ENCODE measurements at places on chromosomes 4 and X.

GRCh38 chr4:14272206-14272605, 644.7 kb upstream of the BOD1L1 start:
- no peak for DNase-seq

GRCh38 chr4:727576-727975, 21.9 kb downstream of the PCGF3 start:
- no peak for DNase-seq

DNA sequence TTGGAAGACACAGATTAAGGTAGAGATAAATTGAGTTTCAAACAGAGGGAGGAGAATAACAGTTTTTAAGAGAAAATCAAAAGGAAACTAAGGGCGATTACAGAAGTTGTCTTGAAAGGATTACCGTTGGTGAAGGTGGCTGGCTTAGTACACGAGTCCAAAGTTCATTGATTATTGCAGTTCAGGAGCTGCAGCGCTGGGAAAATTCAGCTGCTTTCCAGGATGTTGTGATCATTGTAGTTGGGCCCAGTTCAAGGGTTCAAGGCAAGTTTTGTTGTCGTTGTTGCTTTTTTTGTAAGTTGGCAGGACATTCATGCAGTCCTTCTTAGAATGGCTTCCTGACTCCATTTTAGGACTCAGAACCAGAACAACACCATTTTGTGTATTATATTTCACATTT, 461.7 kb downstream of the RAPGEF2 start:
- DNase-seq: no peak

DNA sequence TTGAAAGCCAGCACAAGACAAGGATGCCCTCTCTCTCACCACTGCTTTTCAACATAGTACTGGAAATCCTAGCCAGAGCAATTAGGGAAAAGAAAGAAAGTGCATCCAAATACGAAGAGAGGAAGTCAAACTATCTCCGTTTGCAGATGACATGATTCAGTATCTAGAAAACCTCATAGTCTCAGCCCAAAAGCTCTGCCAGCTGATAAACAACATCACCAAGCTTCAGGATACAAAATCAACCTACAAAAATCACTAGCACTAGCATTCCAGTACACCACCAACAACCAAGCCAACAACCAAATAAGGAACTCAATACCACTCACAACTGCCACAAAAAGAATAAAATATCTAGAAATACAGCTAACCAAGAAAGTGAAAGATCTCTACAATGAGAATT, 38.6 kb downstream of the COX7B2 start:
- no peak for DNase-seq

DNA sequence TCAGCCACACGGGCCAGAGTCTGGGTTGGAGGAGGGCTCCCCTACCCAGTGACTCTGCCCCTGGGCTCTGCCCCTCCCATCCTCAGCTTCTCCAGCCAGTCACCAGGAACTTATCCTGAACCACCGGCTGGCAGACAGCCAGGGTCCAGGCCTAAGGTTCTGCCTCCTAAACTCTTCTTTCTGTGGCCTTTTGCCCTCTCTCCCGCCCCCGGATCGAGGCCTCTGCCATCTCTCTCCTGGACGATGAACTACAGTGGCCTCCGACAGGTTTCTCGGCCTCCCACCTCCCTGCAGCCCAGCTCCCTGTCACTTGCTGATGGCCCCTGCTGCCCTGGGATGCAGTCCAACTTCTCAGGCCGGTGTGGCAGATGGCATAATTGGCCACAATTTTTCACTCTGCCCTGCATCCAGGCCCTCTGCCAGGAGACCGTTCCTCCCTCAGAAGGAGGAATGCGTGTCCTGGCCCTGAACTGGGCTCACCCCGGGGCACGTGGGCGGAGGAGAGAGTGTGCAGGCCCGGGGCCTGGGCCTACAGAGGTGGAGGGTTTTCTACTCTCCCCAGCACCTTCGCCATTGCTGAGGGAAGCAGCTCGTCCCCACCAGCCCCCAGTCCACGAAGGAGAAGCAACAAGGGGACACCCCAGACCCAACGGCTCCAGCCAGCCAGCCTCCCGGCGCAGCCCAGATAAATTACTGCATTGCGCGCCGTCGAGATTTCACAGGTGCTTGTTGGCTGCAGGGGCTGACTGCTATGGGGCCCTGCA, 81.9 kb upstream of the LRPAP1 start:
- no peak for DNase-seq

GRCh38 chr4:1714303-1715001, 2.3 kb upstream of the SLBP start:
- DNase-seq: no peak

- DNase-seq: no peak
These were observed 31.5 kb downstream of the BLOC1S4 start for GRCh38 chr4:6747294-6748051.

DNA sequence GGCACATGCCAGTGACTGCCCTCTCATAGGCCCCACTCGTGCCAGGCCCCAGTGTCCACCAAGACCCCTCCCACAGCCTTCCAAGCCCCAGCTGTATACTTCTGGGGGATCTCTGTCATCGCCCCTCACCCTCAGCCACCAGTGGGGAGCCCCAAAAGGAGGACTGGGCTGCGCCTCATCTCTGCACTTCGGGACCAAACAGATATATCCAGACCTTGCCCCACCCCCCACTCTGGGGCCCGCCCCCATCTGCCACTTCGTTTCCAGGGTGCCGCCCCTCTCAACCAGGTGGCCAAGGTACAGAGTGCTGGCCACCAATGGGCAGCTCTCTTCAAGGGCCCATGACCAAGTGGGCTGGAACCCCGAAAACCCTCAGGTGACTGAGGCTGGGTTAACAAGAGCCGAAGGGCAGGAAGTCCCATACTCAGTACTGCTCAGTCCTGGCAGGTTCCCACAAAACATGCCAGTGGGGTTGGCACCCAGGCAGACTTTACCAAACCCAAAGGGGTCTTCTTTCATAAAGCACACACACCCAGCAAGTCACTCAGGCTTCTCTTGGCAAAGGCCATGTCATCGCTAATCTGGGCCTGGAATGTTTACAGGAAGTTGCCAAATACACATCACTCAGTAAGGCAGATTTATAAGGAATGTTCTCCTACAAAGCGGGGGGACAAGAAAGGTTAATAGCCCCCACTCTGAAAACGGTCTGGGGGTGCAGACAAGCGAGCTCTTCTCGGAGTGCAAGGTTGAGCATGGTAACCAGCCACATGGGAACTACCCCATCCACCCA, 4.4 kb downstream of the ZFYVE28 start:
- DNase-seq: no peak

DNA sequence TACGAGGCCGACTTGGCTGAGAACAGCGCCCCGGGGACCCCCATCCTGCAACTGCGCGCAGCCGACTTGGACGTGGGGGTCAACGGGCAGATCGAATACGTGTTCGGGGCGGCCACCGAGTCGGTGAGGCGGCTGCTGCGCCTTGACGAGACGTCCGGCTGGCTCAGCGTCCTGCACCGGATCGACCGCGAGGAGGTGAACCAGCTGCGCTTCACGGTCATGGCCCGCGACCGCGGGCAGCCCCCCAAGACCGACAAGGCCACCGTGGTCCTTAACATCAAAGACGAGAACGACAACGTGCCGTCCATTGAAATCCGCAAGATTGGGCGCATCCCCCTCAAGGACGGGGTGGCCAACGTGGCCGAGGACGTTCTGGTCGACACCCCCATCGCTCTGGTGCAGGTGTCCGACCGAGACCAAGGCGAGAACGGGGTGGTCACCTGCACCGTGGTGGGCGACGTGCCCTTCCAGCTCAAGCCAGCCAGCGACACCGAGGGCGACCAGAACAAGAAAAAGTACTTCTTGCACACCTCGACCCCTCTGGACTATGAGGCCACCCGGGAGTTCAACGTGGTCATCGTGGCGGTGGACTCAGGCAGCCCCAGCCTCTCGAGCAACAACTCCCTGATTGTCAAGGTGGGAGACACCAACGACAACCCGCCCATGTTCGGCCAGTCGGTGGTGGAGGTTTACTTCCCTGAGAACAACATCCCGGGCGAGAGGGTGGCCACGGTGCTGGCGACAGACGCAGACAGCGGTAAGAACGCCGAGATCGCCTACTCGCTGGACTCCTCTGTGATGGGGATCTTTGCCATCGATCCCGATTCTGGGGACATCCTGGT, 2.4 kb downstream of the PCDH7 start:
- no peak for DNase-seq

- peak; percentile 89 for DNase-seq
These were observed 75.4 kb downstream of the TMEM131L start for GRCh38 chr4:153541456-153542096.

DNA sequence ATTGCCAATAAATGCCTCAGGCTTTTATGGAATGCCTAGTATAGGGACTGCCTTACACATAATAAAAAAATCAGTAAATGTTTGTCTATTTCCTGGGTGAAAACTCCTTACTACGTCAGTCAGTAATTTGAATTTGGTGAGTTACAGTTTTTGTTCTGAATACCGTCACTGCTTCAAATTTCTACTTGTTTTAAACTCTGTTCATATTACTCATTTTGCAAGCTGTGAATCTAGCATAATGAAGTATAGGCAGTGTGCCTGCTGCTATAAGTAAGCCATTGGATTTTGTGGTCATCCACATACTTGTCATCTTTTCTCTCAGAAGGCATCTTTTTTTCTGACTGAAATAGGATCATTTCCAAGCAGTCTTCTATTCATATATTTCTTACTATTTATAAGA, 43.1 kb downstream of the SYNPO2 start:
- no peak for DNase-seq

DNA sequence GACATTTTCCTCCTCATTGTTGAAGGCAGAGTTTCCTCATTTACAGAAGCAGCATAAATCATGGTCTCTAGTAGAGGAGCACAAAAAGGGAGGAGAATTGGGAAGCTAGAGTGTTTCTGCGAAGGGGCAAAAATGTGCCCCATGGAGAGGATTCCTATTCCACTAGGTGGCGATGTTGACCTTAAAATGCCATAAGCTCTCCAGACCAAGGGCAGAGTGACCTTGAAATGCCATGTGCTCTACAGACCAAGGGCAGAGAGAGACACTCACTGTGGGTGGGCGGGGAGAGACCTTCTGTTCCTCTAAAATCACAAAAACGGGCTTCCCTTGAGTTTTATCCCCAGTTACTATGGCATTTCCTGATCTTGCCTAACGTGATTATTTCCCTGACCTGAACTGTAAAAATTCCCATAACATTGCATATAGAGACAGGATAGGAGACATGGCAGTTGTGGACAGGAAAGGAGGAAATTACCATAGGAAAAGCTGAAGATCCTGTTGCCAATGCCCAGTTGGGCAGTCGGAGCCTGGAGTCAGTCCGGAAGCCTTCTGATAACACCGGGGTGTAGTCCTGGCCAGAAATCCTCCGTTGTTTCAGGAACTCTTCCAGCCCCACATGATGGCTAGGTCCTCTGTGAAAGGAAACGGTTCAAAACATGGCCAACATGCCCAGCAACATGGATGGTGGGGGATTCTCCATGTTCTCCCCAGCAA, 567.7 kb downstream of the MAGEB5 start:
- DNase-seq: no peak

DNA sequence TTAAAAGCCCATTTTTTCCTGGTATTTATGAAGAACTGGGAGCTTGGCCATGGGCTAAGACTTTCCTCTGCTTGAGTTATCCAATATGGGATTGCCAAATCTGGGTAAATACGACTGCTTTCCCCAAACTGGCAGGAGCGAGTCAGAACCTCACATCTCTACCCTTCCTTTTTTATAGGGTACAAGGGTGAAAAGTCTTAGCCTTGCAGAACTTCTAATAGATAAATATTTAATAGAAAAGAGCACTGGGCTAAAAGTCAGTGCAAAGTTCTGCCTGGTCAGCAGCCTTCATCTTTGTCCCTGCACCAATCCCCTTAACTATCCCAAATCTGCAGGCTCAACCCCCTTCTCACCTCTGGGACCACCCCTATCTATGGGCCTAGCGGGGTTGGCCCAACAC, 61.6 kb upstream of the ACSL1 start:
- no peak for DNase-seq

DNA sequence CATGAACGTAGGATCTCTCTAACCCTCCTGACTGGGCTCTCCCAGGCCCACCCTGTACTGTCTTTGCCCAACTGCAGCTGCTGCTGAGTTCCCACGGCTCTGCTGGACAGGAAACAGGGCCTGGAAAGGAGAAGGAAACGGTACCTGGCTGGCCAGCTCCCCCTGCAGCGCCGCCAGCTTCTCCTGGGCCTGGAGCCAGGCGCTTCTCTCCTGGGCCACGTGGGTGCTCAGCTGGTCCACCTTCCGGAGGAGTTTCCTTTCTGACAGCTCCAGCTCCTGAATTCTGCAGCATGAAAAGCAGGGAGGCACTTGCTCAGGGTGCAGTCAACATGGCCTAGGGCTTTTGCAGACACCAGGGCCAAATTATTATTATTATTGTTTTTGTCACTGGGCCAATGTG, 6.5 kb downstream of the C4orf50 start:
- no peak for DNase-seq

GRCh38 chrX:38560776-38561125, 591 bp upstream of the TSPAN7 start:
- no peak for DNase-seq

- DNase-seq: no peak
These were observed 61.8 kb downstream of the RHOH start for GRCh38 chr4:40258627-40259026.

DNA sequence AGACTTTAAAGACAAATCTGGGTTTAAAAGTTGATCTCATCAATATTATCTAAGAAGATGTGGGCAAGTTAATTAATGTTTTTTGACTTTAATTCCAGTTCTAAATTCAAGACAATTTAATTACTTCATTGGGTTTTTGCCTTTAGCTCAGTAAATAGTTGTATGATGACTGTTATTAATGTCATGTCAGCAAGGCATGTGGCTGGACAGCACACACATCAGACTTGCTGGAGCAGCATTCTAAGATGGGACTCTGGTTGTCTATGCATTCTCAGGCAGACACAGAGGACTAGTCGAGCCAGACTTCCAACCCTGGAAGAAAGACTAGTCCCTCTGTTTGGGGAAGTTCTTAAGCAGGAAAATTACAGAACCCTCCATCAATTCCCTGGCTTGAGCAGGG, 180.7 kb upstream of the GK2 start:
- DNase-seq: no peak

DNA sequence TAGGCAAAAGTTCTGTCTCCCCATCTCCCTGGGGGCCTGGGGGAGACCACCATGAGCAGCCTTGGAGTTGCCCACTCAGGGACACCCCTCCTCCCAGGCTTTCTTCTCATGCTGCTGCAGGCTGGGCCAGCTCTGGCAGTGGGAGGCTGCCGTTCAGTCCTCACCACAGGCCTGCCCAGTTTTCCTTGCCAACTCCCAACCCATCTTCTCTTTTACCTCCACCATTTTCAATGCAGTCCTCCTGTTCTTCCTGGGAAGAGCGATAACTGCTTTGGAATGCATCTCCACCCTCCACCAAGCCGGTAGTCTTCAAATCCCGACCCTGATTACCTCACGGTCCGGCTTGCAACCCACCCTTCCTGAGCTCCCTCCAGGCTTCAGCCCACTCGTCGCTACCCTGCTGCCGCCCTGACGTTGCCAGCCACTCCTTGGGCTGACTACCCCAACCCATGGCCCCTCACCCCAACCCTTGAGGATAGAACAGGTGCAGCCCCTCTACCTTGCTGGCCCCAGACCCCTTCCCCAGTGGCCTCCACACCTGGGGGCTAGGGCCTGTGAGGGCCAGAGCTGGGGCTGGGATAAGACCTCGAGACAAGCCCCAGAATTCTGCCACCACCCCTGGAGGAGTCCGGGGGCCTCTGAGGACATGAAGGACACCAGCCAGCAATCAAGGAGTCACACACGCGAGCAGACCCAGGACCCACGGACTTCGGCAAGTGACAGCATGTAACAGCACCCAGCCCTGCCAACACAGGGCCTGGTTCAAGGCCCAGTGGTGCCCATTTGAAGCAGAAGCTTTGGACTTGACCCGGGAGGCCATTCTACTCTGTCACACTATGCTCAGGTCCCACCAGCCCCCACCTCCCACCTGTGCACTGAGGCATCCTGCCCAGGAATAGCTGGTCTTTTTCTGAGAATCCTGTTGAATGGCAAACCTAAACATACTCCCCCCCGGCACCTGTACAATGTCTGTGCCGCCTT, 9.2 kb downstream of the WDR1 start:
- peak; percentile 39 for DNase-seq

All from AG08396 (cell line).